ENCODE measurements at places on chromosomes 13 and 19.

- DNase-seq = no peak
Observed at GRCh38 chr13:69410761-69411160, 696.9 kb upstream of the ATXN8OS start.

- peak; percentile 63 for DNase-seq
Observed at GRCh38 chr19:28936001-28936400, 276.9 kb downstream of the UQCRFS1 start.

GRCh38 chr13:46293436-46293835 lies 81.7 kb downstream of the LRRC63 start:
- no peak for DNase-seq

GRCh38 chr19:39515551-39516191 lies 732 bp downstream of the SELENOV start:
- no peak for DNase-seq

DNA sequence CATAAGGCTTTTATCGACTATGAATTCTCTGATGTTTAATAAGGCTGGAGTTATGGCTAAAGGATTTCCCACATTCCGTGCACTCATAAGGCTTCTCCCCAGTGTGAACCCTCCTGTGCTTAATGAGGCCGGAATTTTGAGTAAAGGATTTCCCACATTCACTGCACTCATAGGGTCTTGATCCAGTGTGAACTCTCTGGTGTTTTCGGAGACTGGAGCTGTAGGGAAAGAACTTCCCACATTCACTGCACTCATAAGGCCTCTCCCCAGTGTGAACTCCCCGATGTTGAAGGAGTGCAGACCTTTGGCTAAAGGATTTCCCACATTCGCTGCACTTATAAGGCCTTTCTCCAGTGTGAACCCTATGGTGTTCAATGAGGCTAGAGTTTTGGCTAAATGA lies 7.4 kb downstream of the ZNF154 start:
- DNase-seq = no peak

- DNase-seq = no peak
Observed at GRCh38 chr19:9700229-9700981, 25.5 kb upstream of the ZNF562 start.

DNA sequence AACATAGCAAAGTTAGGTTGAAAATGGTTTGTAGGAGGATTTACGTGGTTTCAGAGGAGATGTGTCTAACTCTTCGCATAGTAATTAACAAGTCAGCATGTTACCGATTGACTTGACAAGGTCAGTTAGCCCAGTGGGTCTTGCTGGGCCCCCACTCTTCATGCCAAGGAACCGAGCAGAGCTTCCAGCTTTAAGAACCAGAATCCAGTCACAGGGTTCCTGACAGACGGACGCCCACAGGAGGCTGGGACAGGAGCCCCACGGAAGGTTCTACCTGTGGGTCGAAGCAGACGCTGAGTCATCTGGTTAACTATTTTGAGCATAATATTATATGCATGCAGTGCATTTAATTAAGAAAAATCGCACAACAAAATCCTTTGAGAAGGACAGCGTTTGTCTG lies 3.5 kb downstream of the TMEM255B start:
- no peak for DNase-seq

GRCh38 chr19:54271106-54271505 lies 9.8 kb downstream of the LILRB2 start:
- no peak for DNase-seq

DNA sequence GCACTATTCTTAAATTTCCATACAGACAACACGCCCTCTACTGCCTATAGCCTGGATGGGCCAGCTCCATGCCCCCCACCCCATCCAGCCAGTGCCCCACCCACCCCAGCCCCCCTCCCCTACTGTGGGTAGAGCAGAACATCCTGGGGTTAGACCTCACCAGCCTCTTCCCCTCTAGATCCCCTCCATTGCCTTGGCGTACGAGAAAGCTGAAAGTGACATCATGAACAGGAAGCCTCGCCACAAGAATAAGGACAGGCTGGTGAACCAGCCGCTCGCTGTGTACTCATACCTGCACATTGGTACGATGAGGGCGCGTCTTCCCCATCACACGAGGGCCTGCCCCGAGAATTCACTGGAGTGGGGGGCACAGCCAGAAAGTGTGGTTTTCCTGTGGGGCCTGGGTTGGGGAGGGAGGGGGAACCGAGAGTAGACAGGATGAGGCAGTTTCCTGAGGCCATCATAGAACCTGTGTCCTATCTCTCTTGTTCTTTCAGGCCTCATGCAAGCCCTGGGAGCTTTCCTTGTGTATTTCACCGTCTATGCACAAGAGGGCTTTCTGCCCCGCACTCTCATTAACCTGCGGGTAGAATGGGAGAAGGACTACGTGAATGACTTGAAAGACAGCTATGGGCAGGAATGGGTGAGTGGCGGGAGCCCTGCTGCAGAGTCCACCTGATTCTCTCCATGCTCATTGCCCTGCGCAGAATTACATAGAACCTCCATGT lies 29.1 kb downstream of the ATP12A start:
- DNase-seq = no peak

DNA sequence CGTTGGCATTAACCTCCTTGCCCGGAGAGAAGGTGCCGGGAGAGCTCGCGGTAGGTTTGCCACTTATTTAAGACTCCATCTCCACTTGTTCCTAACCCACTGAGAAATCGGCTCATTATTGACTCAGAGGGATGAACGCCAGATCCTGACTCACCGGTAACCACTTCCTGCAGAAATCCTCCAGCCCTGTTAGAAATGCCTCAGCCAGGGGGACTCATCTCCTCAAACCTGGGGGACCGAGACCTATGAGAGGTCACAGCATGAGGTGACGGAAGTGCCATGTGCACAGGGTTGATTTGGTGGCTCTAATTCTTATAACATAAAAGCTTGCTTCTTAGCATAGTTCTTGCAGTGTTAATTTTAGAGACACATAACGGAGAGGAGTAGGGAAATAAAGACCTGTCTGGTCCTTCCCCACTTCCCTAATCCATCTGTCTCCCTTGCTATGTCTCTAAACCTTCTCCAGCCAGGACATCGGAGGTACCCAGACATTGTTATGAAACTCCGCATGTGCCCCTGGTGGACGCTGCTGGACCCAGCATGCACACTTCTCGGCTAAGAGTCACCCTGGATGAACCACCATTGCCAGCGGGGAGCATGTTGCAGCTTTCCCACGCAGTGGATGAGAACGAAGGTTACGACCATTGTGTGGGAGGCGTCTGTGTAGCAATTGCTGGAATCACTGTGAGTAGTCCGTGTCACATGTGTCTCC lies 158.9 kb downstream of the EFNB2 start:
- DNase-seq = peak; percentile 66

DNA sequence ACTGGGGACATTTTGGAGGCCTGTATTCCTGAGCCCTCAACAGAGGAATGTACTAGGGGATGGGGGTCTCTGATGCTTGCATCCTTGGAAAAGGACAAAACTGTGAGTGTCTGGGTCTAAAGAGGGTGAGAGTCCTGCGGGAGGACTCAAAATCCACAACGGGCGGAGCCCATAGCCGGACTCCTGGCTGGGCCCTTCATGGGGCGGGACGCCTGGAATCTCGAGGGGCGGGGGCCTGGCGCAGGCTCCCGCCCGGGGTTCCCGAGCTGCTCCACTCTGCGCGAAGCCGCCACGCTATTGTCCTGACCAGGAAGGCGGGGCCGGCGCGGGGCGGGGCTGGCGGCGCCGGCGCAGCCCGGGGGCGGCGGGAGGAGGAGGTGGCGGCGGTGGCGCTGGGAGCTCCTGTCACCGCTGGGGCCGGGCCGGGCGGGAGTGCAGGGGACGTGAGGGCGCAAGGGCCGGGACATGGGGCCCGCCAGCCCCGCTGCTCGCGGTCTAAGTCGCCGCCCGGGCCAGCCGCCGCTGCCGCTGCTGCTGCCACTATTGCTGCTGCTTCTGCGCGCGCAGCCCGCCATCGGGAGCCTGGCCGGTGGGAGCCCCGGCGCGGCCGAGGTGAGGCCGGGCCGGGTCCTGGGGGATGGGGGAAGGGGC lies at the start of gene APLP1:
Gene APLP1 (plus strand): TSS at position 403 of the 651 bp plus-strand sequence. CDS start 63 bp downstream, at position 466.
- no peak for DNase-seq

DNA sequence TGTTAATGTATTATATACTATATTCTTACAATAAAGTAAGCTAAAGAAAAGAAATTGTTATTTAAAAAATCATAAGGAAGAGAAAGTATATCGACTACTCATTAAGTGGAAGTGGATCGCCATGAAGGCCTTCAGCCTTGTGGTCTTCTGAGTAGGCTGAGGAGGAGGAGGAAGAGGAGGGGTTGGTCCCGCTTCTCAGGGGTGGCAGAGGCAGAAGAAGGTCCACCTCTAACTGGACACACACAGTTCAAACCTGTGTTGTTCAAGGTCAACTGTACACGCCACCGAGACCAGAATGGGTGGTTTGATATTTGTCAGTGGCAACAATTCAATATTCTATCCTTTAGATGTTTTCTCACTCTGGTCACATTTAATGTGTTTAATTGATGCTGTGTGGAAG lies 67.2 kb downstream of the ALOX5AP start:
- DNase-seq = no peak

DNA sequence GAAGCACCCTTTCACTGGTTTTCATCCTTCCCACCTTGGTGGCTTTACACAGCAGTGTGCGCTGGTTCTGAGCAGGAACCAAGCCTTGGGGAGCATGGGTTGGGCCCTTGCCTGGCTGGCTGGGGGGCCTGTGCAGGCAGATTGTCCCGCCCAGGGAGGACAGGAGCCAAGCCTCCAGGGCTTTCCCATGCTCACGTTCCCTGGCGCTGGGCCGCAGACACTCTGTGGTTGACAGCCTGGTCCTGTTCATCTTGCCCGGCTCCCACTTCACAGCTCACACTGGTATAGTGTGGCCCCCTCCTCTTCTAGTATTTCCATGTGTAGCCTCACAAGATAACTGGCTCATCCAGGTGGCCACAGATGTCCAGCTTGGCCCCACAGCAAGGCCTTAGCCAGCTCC lies 4.6 kb upstream of the CCNE1 start:
- DNase-seq = no peak

GRCh38 chr13:34942732-34943435 lies 814 bp downstream of the NBEA start:
- no peak for DNase-seq

DNA sequence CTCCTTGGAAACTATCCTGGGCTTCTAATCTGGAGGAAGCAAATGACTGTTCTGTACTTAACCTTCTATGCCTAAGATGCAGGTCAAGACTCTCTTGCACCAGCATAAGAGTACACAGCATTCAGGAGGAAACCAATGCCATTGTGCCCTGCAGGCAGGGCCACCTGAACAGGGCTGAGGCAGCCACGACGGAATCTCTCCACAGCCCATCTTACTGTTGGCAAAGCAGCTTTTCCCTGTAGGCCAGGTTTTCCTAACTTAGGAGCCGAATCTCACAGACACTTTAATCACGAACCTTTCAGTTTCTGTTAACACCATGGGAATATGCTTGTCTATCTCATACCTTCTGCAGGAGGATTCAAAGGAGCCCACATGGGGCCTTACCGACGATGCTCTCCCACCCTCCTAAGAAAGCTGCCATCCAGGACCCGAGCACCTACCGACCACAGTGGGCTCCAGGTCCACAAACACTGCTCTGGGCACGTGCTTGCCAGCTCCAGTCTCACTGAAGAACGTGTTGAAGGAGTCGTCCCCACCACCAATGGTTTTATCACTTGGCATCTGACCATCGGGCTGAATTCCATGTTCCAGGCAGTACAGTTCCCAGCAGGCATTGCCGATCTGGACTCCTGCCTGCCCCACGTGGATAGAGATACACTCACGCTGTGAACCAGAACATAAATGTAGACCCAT lies 2.6 kb downstream of the TUBA3C start:
- no peak for DNase-seq

DNA sequence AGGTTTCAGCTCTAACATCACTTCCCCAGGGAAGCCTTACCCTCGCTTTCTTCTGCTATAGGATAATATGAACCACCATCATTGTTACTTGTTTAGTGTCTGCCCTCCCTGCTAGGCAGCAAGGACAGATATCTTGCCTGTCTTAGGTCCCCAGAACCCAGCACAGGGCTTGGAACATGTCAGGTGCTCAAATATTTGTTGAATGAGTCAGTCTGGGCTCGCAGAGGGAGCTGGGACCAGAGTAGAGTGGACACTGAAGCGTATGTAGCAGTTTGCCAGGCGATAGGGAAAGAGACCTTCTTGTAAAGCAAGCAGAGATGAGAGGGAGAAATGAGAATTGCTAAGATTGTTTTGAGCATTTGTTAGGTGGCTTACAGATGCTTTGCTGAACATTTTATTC lies 11.7 kb downstream of the BCKDHA start:
- no peak for DNase-seq

GRCh38 chr19:35037716-35038622 lies 3.6 kb upstream of the HPN start:
- no peak for DNase-seq

DNA sequence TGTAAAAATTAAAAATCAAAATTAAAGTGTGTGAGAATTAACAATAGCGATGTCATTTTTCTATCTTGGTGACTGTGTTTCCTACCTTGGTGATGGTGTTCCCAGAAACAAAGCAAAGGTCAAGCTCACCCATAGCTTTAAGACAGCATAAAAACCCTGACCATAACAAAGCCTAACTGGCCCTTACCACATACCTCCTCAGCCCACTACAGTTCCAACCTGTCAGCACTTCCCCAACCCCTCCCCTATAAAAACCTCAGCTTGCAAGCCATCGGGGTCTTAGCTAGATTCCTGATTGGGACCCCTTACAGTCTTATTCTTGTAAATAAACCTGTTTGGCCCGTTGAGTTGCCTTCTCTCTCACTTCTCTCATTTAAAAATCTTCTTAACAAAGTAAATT lies 484.4 kb upstream of the PCDH20 start:
- no peak for DNase-seq

GRCh38 chr13:78700121-78700910 lies 41.4 kb upstream of the OBI1 start:
- DNase-seq = no peak

GRCh38 chr13:71618159-71618558 lies 248.8 kb downstream of the DACH1 start:
- DNase-seq = no peak

GRCh38 chr19:8357007-8357521 lies 6.9 kb upstream of the ANGPTL4 start:
- DNase-seq = no peak

DNA sequence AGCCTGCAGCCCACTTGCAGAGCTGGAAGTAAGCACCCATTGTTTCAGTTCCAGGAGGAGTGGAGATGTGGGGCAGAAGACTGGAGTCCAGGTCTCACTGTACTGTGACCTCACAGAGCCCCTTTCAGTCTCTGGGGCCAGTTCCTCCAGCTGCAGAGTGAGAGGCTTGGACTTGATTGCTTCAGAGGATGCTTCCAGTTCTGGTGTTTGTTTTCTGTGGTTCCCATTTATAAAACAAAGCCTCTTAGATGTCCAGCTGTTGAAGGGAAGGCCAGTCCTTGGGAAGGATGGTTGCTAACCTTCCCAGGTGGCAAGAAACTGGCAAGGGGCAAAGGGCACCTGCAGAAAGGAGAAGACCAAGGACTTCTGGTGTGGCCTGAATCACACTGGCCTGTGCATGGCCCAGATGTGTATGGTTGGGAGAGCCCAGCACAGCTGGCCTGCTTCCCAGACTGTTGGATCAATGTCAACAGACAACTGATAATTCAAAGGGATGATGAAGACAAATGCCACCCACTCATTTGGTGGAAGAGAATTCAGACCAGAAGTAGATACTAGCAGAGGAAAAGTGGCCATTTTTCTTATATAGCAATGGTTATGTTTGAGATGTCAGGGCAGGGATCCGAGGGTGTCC lies 218.5 kb downstream of the ZNF536 start:
- DNase-seq = no peak

- DNase-seq = no peak
Observed at GRCh38 chr19:4172861-4173473, 9.4 kb downstream of the SIRT6 start.

GRCh38 chr13:47484548-47484947 lies 516.5 kb downstream of the SUCLA2 start:
- peak; percentile 70 for DNase-seq

- no peak for DNase-seq
Observed at GRCh38 chr19:16121967-16122366, 10.3 kb downstream of the RAB8A start.
